ENCODE measurements at places on chromosomes 7 and 10.

GRCh38 chr7:149724661-149725425 is 48.5 kb downstream of the ZNF467 start:
- DNase-seq = no peak

DNA sequence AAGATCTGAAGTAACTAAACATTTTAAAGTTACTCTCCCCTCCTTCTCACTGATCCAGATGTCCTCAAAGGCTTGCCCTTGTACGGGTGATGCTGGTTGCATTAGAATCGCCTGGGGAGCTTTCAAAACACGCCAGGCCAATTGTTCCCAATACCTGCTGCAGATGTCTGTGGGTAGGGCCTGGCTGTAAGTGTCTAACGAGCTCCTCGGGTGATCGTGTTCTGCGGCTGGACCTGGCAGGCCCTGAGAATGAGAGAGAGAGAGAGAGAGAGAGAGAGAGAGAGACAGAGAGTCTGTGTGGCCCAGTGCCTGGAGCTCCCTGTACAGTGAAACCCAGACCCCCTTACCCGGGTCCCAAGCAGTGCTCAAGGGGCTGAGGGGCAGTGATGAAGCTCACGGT is 8.4 kb downstream of the COL13A1 start:
- no peak for DNase-seq

DNA sequence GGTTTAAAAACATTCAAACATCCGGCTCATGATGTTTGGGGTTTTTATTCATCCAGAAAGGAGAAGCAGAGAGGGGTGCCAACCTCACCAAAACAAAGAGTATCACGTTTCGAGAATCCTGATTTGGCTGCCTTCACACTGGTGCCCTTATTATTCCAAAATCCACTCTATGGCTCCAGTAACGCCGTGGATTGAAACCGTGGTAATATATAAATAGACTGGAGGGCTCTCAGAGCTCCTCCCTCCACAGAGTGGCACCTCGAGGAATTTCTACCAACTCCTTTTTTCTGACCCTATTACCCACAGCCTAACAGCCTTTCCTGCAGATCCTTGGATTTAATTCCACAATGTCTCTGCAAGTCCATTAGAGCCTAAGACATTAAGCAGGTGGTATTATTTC is 353.6 kb downstream of the CRPPA start:
- DNase-seq = no peak

DNA sequence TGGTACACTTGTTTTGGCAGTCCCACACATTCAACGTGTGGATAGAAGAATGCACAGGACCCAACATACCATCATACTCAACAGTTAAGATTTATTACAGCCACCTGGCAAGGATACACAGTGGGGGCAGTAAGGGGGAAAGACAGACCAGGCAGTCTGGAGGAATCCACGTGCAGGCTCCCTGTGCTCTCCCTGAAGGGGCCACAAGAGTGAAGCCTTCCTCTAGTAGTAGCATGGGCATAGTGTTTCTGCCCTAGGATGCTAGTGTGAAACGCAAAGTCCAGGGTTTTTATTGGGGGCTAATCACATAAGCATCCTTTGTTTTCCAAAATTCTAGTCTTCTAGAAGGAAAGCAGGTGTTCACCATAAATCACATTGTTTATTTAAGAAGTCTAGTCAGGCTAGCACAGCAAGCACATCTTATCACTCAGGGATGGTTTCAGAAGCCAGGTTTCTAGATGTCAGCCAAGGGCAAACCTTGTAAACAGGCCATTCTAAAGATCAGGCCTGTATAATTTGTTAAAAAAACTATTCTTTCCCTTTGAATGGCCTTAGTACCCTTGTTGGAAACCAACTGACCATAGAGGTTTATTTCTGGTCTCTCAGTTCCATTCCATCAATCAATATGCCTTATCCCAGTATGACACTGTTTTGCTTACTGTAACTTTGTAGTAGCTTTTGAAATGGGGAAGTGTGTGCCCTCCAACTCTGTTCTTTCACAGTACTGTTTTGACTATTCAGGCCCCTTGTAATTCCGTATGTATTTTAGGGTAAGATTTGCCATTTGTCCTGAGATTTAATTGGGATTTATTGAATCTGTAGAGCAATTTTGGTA is 12.4 kb upstream of the TFAM start:
- DNase-seq = no peak

DNA sequence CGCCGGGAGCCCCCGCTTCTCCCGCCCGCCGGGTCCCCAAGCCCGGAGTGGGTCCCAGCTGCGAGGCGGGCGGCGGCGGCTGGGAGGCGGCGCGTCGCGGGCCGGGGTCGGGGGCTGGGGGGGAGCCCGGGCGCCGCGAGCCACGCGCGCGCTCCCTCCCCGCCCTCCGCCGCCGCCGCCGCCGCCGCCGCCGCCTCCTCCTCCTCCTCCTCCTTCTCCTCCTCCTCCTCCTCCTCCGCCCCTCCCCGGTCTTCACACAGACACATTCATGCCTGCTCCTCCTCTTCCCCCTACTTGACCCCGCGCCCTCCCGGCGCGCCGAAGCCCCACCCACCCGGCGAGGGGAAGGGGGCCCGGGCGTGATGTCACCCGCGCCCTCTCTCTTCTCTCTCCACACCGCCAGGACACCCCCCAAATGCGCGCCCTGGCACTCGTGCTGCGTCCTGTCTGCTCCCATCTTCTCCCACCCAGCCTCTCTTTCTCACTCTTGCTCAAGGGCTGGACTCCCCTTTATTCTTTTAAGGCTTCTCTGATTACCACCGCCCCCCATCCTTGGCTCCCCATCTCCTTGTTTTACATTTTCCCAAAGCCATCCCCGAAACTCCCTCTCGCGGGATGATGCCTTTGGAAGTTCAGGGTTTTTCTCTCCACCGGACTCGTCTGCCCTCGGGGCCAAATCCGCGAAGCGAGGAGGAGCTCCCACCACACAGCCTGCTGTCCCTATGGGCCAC is 967 bp upstream of the GLI3 start:
- DNase-seq = no peak

GRCh38 chr7:97580205-97580604 is 151.7 kb upstream of the TAC1 start:
- DNase-seq = no peak

DNA sequence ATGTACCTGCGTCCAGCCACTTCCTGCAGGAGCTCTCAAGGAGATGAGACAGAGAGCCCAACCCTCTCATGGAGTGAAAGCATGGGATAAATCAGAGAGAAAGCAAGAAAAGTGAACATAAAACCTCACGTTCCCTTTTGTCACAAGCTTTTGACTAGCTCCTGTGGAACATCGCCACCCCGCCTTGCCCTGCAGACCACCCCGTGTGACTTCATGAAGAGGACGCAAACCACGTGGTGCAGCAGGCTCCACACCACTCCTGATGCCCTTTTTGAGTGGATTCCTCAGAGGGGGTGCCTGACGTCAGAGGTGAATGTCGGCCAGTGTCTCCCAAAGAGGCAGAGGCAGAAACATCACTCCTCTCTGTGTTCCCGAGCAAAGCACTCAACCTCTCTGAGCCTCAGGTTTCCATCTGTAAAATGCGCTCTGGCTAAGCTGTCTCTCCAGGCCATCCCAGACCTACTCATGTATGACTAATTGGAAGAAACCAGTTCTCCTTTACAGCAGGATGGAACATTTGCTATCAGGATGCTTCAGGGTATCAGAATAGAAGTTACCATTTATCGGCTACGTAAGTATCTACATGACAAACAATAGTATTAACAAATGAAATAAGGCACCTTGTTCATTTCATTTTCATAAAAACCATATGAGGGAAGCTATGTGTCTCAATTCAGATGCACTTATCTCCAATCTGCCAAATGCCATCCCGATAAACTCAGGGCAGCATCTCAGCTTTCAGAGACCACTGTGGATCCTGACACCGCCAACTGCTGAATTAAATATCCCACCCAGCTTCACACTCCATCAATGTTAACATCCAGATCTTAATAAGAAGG is 5.3 kb downstream of the ZNF488 start:
- DNase-seq = no peak

DNA sequence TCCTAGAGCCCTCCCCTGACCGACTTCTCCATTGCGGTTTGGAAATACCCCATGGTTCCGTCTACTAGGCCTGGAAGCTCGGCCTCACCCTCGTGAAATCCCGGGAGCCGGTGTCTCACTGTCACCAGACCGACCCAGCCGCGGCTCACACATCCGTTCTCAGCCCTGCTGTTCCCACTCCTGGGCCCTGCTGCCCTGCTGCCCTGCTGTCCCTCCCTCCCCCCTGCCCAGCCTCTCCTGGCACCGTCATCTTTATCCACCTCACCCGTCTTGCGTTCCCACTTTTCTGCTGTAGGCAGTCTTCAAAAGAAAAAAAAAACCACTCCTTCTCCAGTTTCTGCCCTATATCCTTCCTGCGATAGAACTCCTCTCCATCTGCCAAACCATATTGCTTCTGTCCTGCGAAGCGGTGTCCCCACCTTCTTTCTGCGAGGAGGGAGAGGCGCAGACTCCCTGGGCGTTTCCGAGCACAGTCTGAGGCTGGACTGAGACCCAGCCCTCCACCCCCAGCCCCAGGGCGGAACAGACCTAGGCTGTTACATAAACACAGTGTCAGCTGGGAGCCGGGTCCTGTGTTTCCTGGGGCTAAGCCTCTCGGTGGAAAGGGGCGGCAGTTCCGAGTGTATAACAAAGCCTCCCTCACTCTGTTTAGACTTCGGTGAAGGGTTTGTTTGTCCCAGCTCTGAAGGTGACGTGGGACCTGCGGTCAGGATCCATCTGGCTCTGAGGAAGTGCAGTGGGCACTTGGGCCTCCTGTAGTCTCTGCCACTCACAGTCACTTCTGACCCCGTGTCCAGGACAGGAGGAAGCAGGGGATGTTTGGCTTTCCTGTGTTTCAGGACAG is 2.8 kb downstream of the AGAP3 start:
- DNase-seq = no peak

GRCh38 chr10:86599729-86600128 is 54.6 kb upstream of the OPN4 start:
- no peak for DNase-seq

- no peak for DNase-seq
Observed at GRCh38 chr7:151851145-151851751, 25.7 kb downstream of the PRKAG2 start.

GRCh38 chr10:84158550-84158949 is 15.1 kb upstream of the GPR15LG start:
- no peak for DNase-seq

DNA sequence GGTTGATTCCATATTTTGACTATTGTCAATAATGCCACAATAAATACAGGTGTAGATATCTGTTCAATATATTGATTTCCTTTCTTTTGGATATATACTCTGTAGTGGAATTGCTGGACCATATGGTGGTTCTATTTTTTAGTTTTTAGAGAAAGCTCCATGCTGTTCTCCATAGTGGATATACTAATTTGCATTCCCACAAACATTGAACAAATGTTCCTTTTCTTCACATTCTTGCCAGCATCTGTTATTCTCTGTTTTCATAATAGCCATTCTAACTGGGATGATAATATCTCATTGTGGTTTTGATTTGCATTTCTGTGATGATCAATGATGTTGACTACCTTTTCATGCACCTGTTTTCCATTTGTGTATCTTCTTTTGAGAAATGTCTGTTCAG is 973.7 kb downstream of the REEP3 start:
- DNase-seq = no peak

DNA sequence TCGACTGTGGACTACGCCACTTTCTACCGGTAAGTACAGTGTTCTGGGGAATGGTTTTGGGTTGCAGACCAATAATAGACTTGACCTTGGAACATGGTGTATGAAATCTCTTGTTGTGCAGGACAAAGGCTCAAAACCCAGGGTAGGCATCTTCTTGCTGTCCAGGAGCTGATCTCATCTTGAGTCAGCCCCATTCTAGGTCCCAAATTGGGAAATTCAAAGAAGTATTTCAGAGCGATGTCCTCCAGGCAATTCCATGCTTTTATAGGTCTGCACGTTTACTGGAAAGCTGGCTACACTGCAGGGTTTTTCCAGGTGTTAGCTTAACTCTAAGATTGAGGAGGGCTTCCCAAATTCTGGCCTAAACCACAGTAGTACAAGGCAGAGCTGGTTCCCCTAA is 180.7 kb downstream of the BMPER start:
- no peak for DNase-seq

GRCh38 chr10:126669168-126669567 is 1.3 kb downstream of the C10orf90 start:
- no peak for DNase-seq

GRCh38 chr10:96651998-96652431 is 65.2 kb upstream of the TM9SF3 start:
- no peak for DNase-seq

DNA sequence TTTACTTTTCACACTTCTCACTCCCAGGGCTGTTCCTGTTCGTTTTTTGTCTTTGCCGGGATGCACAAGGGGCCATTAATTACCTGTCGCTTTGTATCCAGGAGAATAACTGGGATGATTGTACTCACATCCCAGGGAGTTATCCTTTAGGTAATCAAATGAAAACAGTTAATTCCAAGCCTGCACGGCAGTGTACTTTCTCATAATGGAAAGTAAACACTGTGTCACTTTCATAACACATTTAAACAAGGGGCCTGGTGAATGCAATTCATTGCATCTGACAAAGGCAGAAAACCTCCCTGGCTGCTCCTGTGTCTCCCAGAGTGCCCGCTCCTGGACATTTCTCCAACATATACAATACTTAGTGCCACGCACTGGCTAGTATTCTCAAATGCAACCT is 138.7 kb upstream of the CELF2 start:
- no peak for DNase-seq

GRCh38 chr10:90775351-90776028 is 82.3 kb downstream of the HTR7 start:
- DNase-seq = no peak

DNA sequence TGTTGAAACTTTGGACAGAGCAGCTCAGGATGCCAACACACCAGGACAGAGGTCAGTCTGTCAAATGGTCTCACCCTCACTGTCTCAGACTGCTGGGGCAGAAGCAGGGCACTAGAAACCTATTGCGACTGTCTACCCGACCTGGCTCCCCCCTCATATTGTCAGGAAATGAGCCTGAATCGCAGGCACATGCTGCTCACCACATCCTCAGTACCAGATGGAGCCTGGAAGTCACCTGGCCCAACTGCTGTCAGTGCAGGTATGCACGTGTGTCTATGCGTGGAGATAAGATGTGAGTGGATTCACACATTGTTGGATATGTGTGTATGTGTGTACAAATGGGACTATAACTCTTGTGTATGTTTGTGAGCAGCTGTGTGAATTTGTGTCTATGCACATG is 3.2 kb upstream of the CDHR1 start:
- no peak for DNase-seq

DNA sequence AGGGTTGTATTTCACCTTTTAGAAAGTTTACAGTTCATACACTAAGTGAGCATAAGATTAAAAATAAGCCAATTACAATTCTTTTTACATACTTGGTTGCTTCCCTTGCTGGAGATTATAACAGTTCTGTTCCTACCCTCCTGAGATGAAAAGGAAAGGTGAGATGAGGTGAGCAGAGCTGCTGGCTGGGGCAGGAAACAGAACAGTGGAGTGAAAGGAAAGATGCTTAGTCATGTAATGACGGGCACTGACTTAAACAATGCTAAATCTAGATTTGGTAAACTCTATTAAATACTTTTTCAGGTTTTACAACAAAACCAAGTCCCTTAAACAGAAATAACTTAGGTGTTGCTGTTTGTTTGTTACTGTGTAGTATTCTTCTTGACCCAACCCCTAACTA is 19.9 kb upstream of the ZEB1 start:
- DNase-seq = no peak

All from stimulated activated CD4-positive, alpha-beta T cell treated with anti-CD3 and anti-CD28 coated beads, Interleukin-1b, Interleukin-23, amount 100 ng/mL, for 1 hour (primary cell).